ENCODE measurements at places on chromosomes 16 and 17.

DNA sequence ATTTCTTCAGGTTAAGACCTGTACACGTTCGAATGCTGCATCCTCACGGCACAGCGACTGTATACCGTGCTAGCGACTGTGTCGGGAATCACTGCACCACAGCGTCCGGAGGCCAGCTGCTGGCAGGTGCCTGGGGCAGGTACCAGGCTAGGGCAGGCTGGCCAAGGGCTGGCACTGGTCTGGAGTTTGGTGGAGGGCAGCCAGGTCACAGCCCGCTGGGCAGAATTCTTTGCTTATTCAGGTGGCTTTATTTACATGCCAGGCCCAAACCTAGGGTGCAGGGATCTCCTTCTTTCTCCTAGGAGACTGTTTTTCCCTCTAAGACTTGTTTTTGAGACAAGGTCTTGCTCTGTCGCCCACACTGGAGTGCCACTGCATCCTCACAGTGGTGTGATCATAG is 37.9 kb downstream of the COTL1 start:
- no peak for DNase-seq

DNA sequence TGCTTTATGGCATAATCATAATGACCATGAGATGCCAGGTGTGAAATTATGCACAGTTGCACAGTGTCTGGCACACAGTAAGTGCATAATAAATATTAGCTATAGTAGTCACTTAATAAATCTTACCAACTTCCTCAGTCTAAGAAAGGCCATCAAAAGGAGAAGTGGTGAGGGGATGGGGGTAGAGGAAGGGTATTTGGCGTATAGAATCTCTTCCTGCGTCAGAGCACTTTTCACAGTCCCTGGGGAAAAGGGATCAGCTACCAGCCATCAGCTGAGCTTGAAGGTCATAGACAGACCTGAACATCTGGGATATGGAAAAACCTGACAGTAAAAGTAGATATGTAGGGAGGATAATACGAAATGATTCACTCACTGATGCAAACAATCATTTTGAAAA is 5.8 kb downstream of the CRHR1 start:
- DNase-seq, result no peak

DNA sequence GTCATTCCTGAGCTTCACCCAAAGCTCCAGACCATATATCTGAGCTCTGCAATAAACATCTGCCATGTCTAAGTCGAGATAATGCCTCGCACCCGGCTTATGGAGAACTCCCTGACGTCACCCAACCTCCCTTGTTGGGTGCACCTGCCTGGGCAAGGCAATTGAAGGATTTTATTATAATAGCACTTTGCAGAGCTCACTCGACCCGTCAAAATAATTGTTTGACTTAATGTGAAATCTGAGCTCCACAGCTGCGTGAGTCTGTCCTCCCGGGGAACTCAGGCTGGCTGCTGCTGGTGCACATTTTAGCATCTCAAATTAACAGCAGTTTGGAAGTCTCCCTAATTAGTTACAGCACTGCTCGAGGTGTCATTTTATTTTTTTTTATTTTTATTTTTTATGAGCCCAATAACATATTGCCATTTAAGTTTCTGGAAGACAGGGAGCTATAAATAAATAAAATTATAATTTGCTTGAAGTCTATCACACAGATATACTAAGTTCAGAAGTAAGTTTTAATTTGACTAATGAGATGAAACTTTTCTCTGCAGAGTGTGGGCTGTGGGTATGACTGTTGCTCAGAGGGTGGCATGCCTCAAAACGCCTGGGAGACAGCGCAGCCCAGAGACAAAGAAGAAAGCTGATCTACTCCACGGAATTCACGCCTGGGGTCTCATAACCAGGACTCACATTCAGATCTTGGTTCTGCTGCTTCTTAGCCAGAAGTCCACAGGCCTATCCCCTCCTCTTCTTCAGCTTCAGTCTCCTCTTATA is 401.4 kb upstream of the C16orf82 start:
- DNase-seq, result no peak

GRCh38 chr17:18008496-18009268 is 30.3 kb downstream of the ATPAF2 start:
- DNase-seq, result no peak

GRCh38 chr17:80931421-80932265 is 60.0 kb upstream of the CHMP6 start:
- no peak for DNase-seq

DNA sequence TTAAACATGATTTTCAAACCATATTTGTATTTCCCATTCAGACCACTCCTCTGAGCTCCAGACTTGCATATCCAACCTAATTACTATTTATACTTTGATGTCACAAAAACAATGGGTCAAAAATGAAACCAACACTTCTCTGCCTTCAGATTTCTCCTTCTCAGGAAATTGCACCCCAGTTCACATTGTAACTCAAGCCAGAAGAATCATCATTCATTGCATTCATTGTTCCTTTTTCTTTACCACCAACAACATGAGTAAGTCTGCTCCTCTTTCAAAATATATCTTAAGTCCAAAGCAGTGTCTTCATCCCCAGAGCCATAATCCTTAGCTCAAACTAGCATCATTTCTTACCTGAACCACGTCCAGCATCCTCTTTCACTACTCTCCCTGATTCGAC is 2.6 kb upstream of the AKAP1 start:
- DNase-seq, result no peak

Measured in CD4-positive, alpha-beta T cell treated with Interferon alpha-2 for 1 hour (primary cell).